ENCODE measurements at places on chromosomes 1 and 21. TPM values are rescaled to one million over a fixed set of nuclear protein-coding genes. Genes with fewer than 3 reads are reported as not detected.

DNA sequence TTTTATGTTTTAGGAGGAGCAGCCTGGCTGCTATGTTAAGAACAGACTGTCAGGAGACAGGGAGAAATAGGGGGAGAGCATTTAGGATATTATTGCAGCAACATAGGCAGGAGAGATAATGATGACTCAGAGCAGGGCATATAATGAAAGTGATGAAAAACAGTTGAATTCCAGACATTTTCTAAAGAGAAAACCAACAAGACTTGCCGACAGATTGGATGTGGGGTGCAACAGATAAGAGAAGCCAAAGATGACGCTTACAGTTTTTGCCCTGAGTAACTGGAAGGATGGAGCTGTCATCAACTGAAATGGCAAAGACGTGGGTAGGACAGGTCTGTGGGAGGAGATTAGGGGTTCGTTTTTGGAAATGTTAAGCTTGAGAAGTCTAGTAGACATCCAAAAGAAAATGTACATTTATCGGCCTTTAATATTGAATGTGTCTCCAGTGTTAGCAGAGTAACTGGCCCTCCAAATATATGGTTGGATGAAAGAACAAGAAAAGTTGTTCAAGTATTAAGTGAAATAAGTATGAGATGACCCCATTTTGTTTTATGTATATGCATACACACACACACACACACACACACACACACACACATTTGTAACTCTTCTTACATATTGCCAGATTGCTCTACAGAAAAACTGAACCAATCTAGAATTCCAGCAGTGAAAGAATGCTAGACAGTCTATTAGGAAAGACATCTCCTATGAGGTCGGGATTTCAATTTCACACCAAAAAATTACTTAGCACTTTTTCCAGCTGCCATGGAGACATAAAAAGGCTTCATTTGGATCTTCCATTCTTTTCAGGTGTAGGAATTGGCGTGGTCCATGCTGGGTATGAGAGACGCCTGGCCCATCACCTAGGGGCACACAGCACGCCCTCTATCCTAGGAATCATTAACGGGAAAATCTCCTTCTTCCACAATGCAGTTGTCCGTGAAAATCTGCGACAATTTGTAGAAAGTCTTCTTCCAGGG, 17.2 kb downstream of the DNAJC16 start:
- DNase-seq = no peak

Gene PCP4L1
- total RNA-seq = not detected

DNA sequence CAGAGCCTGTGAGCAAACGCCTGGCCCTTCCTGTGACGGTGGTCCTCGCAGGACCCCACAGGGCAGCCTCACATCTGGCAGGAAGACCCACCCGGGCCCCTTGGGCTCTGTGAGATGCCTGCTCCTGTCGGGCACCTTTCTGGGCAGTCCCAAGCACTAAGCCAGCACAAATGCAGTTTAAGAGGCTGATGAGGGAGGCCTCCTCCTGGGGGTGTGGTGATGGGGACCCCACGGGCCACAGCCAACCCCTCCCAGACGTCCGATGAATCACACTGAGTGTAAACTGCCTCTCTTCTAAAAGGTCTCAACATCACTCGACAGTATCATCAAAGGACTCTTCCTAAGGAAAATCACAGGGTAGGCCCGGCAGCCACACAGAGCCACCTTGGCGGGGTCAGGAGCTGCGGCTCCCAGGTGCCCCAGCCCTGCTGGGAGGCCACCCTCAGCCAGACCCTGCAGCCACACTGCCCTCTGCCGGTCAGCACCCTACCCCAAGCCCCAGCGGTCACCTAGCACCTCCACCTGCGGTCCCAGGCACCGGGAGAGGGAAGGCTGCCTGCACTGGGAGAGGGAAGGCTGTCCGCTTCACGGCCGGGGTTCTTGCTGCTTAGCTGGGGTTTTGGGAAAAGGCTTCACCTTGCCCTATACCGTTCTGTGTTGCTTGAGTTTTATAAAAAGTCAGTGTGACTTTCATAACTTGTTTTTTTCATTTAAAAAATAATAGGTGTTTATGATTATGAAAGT, 3.9 kb upstream of the PRKCZ start:
- peak; percentile 33 for DNase-seq

Gene OR6F1
- not detected for total RNA-seq

DNA sequence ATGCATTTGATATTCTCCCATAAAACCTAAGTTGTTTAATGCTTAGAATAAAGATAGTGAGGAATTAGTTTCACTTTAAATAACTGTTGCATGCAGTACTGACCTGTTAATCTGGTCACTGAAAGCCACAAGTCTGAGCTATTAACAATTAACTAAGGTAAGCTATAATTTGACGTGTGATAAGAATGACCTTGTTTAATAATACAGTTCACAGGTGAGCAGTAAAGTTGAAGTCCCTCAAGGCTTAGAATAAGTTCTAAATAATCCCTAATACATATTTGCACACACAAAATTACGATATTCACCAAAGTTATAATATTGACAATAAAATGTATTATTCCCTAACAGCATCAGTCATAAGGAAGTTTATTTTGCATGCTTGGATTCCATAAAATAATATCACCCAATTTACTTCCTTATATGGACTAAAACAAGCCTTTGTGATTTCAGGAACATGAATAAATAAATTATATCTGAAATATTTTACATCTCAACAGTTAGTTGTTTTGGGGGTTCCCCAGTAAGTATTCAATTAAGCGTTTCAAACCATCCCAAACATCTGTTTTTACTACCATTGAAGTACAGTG, 70.6 kb upstream of the CHRM3 start:
- no peak for DNase-seq
